ENCODE measurements at places on chromosomes 1 and 21.
A peak's percentile ranks its signal among the peaks of the same experiment; 100 is the strongest.

DNA sequence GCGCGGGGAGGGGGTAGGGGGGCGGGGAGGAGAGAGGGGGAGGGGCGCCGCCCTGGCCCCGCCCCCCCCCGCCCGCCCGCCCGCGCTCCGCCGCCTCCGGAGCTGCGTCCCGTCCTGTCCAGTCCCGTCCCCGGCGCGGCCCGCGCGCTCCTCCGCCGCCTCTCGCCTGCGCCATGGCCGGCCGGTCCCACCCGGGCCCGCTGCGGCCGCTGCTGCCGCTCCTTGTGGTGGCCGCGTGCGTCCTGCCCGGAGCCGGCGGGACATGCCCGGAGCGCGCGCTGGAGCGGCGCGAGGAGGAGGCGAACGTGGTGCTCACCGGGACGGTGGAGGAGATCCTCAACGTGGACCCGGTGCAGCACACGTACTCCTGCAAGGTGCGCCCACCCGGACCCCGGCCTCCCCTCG lies at the start of gene AGRN:
TSS of gene AGRN (plus strand) at position 121 of the 405 bp plus-strand sequence. CDS start at position 174, 53 bp downstream.
- no peak for DNase-seq

GRCh38 chr1:997993-998744 lies 1.7 kb downstream of the HES4 start:
- DNase-seq: no peak

DNA sequence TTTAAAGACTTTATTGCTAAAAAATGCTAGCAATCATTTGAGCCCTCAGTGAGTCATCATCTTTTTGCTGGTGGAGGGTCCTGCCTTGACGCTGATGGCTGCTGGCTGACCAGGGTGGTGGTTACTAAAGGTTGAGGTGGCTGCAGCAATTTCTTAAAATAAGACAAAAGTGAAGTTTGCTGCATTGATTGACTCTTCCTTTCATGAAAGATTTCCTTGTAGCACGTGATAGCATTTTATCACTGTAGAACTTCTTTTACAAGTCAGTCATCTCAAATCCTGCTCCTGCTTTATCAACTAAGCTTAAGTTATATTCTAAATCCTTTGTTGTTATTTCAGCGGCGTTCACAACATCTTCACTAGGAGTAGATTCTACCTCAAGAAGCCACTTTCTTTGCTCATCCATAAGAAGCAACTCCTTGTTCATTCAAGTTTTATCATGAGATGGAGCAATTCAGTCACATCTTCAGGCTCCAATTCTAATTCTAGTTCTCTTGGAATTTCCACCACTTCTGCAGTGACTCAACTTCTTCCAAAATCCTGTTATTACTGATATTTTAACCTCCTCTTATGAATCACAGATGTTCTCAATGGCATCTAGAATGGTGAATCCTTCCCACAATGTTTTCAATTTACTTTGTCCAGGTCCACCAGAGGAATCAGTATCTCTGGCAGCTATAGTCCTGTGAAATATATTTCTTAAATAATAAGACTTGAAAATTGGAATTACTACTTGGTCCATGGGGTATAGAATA lies 17.6 kb upstream of the RGS1 start:
- DNase-seq: no peak

- DNase-seq: no peak
These were observed 16.3 kb upstream of the SARS1 start for GRCh38 chr1:109197158-109198042.

GRCh38 chr1:109948285-109948630 lies 36.3 kb upstream of the AHCYL1 start:
- DNase-seq: no peak

- no peak for DNase-seq
These were observed 4.0 kb upstream of the WNT3A start for GRCh38 chr1:228002792-228003191.

- no peak for DNase-seq
These were observed 11.3 kb downstream of the FMO2 start for GRCh38 chr1:171196351-171196750.

- no peak for DNase-seq
These were observed 3.5 kb upstream of the CELA2A start for GRCh38 chr1:15452866-15453571.

DNA sequence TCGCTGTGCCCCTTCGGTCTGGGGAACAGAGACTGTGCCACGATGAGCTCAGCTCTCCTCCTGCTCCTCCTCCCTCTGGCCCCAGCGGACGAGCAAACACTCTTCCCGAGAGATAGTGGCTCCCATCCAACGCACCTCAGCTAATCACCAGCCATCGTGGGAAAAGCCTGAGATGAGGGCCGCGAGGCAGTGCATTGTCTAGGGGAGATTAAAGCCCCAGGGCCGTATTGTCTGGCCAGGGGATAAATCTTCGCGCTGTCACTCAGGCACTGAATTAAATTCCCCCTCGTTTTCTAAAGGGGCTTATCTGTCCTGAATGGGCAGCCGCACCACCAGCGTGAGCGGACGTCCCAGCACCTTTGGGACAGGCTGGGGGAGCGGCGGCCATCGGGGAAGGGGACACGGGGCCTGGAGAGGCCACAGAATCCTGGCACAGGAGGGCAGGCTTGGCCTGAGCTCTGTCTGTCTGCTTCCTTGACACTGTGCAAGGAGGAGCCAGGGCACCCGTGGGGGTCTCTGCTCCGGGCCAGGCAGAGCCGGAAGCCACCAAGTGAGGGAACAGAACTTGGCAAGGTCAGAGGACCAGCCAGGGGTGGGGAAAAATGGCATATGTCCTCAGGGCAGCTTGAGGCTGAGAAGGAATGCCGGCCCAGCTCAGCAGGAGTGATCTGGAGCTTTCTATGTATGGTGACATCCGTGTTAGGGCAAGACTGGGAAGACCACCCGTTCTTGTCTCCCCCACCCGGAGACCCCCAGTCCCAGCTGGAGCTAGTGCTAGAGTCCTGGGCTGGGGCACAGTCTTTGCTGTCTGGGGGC lies 32.3 kb downstream of the PRDM16 start:
- DNase-seq: no peak

DNA sequence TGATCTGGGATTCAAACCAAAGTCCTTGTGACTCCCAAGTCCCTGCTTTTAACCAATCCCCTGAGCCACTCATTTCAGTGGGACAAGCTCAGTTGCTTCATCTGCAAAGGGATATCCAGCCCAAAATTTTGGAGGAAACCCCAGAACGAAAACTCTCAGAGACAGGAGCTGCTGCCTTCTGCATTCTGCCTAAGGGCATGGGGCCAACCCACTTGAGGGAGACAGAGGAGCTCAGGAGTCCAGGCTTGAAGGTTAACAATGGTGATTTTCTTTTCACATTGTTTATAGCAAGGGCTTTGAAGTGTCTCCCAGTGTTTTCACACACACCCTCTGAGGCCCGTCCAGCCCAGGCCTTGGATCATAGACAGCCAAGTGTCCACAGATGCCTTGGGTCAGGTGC lies 148.1 kb upstream of the CTTNBP2NL start:
- no peak for DNase-seq

DNA sequence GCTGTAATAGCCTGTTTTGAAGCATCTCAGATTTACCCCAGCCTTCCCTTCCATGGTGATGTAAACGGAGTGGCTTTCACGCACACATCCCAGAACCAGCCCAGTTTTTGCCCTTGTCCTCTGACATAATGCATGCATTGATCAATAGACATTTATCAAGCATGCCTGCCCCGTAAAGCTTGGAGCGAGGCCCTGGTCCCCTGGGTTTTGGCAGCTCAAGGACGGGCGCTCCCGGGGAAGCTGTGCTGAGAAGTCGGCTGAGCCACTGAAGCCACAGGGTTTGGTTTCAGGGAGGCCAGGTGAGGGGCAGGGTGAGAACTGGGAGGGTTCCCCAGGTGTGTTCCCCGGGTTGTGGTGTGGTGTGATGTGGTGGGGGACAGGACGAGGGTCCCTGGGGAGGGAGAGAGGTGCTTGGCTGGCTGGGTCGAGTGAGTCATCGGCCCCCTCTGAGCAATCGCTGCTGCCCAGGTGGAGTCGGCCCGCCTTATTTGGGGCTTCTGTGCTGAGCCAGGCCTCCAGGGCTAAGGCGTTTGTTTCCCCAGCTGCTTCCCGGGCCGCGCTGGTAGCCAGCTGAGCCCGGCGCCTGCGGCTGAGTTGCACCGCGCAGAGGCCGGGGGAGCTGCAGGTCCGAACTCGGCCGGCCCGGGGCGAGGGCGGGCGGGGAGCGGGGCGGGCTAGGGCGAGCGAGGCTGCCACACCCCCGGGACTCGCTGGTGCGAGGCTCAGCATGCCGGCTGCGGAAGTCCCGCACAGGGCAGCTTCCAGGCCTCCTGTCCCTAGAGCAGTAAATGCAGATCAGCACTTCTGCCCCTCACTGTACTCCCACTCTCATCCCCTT lies 23.6 kb downstream of the ATP2B4 start:
- peak; percentile 69 for DNase-seq

GRCh38 chr1:231702331-231702730 lies 75.7 kb downstream of the DISC1 start:
- no peak for DNase-seq

- DNase-seq: no peak
These were observed 21.5 kb downstream of the GJA5 start for GRCh38 chr1:147738739-147739476.

DNA sequence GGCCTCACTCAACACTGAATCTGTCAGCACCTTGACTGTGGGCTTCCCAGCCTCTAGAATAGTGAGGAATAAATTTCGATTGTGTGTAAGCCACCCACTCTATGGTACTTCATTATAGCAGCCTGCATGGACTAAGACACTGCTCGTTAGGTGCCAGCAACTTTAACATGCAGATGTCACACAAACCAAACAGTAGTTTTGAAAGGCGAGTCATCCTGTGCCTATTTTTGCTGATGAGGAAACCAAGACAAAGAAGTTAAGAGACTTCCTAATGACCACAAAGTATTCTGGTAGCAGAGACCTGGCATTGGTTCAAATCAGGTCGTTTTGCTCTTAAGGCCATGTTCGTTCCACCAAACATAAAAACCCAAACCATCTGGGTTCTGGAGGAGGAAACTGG lies 42.9 kb downstream of the BATF3 start:
- no peak for DNase-seq

GRCh38 chr1:51612447-51612961 lies 4.4 kb upstream of the OSBPL9 start:
- no peak for DNase-seq

DNA sequence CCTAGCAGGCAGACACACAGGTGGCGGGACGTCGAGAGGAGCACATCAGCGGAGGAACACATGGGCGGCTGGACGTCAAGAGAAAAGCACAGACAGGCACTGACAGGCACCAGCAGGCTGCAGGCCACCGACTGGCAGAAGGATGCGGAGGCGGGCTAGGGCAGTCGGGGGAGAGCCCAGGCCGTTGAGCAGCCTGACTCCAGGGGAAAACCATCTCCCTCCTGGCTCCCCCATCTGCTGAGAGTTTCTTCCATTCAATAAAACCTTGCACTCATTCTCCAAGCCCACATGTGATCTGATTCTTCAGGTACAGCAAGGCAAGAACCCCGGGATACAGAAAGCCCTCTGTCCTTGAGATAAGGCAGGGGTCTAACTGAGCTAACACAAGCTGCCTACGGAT lies 25.5 kb downstream of the B3GALT5 start:
- no peak for DNase-seq

DNA sequence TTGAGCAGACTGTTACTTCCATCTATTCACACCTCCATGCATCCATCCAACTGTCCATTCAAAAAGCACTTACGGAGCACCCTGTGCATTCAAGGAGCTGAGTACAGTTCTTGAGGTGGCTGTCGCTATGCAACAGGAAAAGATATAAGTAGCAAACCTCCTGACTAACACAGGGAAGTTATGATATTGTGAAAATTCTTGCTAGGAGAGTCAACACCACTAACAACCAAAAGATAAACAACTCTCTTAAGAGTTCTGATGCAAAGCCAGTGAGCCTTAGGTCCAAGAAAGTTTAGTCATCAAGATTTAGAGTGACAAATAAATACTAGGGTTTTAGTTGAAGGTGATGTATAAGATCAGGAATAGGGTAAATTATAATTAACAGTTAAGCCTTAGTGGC lies 44.5 kb upstream of the TRIM45 start:
- no peak for DNase-seq

GRCh38 chr1:207088161-207088560 lies 499 bp upstream of the C4BPB start:
- DNase-seq: no peak

DNA sequence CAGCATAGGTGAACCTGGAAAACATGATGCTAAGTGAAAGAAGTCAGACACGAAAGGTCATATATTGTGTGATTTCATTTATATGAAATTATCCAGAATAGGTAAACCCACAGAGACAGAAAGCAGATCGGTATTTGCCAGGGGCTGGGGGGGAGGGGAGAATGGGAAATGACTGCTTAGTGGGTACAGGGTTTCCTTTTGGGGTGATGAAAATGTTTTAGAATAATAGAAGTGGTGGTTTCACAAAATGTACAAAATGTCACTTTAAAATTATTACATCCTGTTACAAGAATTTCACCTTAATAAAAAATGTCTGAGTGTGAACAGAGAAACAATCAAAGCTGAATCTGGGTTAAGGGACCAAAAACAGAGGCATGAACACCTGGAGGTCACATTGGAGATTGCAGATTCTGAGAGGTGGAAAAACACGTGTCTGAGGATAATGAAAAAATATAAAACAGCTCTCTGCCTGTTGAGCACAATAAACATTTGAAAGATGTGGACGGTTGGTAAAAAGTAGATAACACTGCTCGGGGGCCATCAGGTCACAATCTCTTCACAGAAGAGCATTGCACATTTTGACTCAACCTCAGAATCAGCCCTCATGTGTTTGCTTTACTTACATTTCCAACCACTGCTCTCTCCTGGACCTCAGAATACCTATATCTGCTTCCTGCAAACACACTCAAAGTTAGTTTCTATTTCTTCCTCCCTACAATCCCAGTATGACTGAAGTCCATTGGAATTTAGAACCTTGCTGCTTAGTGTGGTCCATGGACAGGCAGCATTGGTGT lies 3.2 kb downstream of the SLAMF6 start:
- DNase-seq: peak; percentile 34

GRCh38 chr1:192147696-192148095 lies 10.6 kb upstream of the RGS18 start:
- no peak for DNase-seq

DNA sequence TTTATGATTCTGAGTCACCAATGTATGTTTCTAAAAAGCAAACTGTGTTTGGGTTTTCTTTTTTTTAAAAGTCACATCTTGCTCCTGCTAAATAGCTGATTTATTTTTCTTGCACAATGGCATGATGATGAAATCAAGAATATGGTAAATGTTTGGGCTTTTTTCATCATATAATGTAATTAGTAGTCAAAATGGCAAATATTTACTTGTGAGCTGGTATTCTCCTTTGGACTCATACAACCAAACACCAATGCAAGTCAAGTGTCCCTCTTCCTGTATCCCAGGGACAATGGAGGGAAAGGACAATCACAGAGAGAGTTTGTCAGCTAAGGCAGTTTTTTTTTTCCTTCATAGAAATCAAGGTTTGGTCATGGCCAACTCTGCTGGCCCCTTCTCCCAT lies 94.6 kb upstream of the RALGPS2 start:
- DNase-seq: no peak

- no peak for DNase-seq
These were observed 227.9 kb downstream of the KCNT2 start for GRCh38 chr1:196380316-196380715.

DNA sequence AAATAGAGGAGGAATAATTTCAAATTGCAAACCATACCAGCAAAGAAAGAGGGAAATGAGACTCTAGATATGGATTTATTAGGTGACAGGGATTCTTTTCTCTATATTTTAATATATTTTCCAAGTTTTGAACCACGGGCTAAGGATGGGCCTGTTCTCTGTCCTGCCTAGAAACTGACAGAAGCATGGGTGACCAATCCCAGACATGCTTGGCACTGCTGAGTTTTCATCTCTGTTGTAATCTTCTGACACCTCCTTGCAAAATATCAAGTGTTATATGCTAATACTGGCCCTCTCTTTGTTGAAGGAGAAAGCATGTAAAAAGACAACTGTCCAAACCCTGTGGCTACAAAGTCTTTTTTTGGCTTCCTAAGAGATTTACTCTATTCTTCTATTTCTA lies 774 bp upstream of the ANGPTL7 start:
- no peak for DNase-seq

- DNase-seq: no peak
These were observed 157.3 kb downstream of the PEX14 start for GRCh38 chr1:10631811-10632593.
